ENCODE measurements at places on chromosomes 4 and X.

DNA sequence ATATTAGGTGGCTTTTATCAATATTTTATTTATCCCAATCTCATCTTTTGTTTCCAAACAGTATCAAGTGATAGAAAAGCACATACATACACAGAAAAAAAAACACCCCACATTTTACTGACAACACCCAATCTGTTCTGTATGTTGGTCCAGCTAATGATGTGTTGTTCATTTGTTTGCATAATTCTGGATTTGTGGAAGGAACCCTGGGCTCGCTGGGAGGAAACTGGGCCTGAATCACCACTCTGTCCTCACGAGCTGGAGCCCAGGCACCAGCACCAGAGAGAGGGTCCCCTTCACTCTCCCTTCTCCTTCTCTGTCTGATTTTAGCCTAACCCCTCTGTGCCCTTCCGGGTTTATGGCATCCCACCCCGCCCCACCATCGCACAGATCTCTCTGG is 79.8 kb downstream of the PSAPL1 start:
- no peak for DNase-seq

GRCh38 chrX:70043685-70044084 is 6.1 kb downstream of the AWAT2 start:
- no peak for DNase-seq

DNA sequence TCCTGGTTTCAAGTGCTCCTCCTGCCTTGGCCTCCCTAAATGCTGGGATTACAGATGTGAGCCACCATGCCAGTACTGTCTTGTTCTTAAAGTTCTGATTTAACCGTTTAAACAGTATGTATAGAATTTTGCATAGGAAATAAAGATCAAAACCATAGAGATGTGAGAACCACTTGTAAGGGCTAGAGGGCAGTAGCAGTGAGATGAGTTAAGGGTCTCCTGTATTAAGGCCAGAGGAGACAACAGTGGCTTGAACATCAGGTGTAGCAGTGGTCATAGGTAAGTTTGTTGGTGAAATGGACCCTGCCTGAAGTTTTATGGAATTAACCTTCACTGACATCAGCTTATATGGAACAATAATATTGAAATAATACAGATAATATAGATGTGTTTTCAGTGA is 155.7 kb downstream of the SLC4A4 start:
- no peak for DNase-seq

DNA sequence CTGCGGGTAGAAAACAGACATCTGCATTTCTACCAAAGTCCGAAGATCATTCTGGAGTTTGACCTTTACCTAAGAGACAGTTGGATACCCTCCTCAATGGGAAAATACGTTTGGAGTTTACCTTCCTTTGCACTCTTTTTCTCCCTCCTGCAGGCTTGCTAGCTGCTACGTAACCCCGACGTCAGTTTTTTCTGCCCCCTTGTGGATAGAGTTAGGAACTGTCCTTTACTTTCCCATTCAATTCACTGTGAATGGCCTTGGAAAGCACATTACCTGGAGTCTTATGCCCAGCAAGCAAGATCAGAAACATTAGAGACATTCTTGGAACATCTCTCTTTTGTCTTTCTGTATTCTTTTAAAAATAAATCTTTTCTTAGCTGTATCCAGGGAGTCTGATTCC is 250.7 kb downstream of the NAP1L3 start:
- DNase-seq, result no peak

GRCh38 chr4:10129196-10130177 is 12.9 kb upstream of the WDR1 start:
- DNase-seq, result no peak

DNA sequence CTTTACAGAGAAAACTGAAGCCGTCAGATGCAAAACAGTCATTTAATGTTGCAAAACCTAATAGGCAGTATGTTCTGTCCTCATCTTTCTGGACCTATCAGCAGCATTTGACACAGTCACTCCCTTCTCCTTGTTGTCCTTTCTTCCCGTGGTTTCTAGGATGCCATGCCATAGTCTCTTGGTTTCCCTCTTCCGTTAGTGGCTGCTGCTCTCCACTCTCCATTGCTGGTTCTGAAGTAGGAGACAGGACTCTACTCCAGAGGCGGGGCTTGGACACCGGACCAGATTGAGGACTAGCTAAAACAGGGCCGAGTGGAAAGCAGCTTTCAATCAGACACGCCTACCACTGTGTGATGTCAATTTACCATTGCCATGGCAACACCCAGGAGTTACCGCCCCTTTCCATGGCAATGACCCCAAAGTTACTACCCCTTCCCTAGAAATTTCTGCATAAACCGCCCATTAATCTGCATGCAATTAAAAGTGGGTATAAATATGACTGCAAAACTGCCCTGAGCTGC is 88.8 kb upstream of the CCDC160 start:
- no peak for DNase-seq

GRCh38 chr4:34182306-34182705 is 2062.0 kb downstream of the ARAP2 start:
- DNase-seq, result no peak
